ENCODE measurements at places on chromosomes 7 and 10. TPM values are rescaled to one million over a fixed set of nuclear protein-coding genes. Genes with fewer than 3 reads are reported as not detected.

DNA sequence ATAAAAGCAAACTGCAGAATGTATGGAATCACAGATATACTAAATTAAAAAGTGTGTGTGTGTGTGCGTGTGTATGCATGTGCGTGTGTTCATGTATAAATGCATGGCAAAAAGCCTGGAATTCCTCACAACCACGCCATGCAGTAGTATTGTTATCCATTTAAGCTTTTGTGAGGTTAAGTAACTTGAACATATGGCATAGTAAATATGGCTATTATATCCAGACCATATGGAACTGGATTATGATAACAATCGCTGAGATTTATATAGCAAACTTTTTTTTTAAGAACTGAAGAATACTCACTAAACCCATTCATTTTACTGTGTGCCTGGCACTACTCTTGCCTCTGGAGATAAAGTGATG lies 22.3 kb upstream of the NANOS1 start:
- no peaks in the 10 kb centered on the region for H3K36me3 ChIP-seq
- no peaks in the 10 kb centered on the region for H3K4me1 ChIP-seq
- H3K27ac ChIP-seq = no peak overlapping the region
- DNase-seq = no peak

DNA sequence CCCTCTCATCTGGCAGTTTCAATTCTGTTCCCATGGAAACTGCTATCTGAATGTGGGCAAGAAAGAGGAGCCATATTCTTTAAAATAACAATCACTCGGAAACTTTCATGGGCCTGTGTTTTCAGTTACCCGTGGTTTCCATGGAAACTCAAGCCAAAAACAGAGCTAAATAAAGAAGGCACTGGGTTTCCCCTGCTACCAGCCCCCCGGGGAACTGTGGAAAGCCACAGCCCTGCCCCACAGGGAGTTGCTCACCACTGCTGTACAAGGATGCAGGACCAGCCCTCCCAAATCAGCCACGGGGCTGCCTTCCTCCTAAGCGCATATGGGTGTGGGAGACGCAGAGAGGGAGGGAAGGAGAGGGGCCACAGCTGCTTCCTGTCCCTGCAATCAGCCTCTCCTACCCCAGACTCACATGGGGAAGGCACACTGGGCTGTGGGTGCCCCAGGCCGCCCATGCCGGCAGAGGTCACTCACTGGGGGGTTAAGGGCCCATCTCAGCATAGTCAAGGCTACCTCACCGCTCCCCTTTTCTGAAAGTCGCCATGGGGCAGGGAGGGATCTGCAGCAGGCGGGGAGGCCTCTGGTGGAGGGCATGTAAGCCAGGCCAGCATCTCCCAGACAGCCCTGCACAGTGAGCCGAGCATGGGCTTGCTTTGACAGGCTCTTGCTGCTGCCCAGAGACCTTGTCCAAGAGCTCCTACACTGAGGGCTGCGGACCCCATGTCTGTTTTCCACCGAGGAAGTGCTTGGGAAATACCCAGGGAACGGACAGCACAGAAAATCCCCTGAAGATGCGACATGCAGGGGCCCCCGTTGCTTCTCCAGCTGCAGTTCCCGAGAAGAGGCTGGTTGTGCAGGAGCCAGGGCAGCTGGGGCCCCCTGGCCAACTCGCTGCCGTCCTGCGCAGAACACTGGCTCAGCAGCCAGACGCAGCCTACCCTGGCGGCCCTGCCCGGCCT lies 157.3 kb upstream of the PPP2R2D start:
- no peak overlapping the region for H3K4me3 ChIP-seq
- no peaks in the 10 kb centered on the region for H3K36me3 ChIP-seq
- H3K27me3 ChIP-seq = no peaks in the 10 kb centered on the region
- H3K27ac ChIP-seq = no peak overlapping the region

EPHA1 gene
- 1.2 TPM for total RNA-seq

GRCh38 chr7:148155826-148156225 lies 434.7 kb upstream of the C7orf33 start:
- H3K27me3 ChIP-seq = no peaks in the 10 kb centered on the region
- DNase-seq = no peak
- no peaks in the 10 kb centered on the region for H3K36me3 ChIP-seq
- H3K4me3 ChIP-seq = no peak overlapping the region
- H3K27ac ChIP-seq = no peak overlapping the region

DNA sequence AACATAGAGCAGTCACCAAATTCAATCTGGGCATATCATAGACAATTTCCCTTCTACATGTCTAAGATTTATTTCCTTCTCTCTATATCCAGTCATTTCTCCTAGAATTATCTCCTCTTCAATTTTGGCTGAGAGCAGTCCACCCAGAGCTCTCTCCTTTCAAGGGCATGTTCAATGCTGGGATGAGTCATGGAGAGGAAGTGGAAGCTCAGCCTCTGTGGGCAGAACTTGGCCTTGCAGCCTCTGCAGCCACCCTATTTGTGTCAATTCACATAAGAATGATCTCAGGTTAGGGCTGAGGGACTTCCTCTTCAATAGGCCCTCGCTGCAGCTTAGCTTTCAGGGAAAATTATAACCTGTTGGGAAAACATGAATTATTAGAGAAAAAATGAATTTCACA lies 560.8 kb downstream of the POM121L12 start:
- H3K27ac ChIP-seq = no peak overlapping the region
- no peak overlapping the region for H3K4me3 ChIP-seq

DNA sequence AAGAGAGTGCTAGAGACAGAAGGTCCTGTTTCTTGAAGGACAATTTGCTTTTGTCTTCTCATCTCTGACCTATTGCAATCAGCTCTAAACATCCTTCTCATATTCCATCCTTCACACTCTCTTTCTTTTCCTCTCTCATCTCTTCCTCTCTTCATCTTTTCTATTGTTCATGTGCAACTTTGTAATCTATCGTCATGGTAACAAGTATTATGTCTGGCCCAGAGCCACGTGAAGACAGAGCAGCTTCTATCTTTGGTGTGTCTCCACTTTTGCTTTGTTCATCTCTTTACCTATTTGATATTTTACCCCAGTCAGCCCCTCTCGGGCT lies 104.9 kb upstream of the ABCB5 start:
- H3K27ac ChIP-seq = no peak overlapping the region
- no peaks in the 10 kb centered on the region for H3K36me3 ChIP-seq
- H3K4me1 ChIP-seq = no peaks in the 10 kb centered on the region
- no peak for DNase-seq

GRCh38 chr10:117449636-117450035 lies 74.4 kb upstream of the PDZD8 start:
- peaks cover 7% of the 10 kb centered on the region for H3K27me3 ChIP-seq
- no peak for DNase-seq
- H3K4me1 ChIP-seq = peaks cover 7% of the 10 kb centered on the region

- no peaks in the 10 kb centered on the region for H3K36me3 ChIP-seq
- DNase-seq = no peak
- no peak overlapping the region for H3K4me3 ChIP-seq
- H3K27me3 ChIP-seq = no peaks in the 10 kb centered on the region
- no peaks in the 10 kb centered on the region for H3K4me1 ChIP-seq
- H3K27ac ChIP-seq = no peak overlapping the region
Measured at GRCh38 chr10:36170943-36171501, 528.9 kb upstream of the FZD8 start.

DNA sequence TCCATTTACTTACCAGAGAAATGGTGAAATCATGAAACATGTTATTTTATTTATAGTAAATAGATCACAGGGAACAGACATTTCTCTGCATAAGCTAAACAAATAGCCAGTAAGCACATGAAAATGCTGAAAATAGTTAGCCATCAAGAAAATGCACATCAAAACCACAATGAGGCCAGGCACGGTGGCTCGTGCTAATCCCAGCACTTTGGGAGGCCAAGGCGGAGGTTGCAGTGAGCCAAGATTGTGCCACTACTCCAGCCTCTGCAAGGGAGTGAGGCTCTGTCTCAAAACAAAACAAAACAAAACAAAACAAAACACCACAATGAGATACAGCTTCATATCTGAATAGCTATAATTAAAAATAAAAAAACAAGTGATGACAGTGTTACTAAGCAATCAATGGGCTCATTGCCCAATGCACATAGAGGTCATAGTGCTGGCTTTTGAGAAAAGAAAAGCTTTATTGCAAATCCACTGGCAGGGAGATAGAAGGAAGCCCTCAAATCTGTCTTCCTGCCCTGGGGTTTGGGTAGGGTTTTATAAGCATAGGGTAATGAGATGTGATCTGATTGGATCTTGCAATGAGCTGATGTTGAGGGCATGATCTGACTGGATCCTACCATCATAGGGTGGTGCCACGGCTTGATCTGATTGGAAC lies 16.2 kb downstream of the CSTF2T start:
- H3K36me3 ChIP-seq = no peaks in the 10 kb centered on the region
- DNase-seq = no peak
- H3K4me3 ChIP-seq = no peak overlapping the region
- no peaks in the 10 kb centered on the region for H3K4me1 ChIP-seq

DNA sequence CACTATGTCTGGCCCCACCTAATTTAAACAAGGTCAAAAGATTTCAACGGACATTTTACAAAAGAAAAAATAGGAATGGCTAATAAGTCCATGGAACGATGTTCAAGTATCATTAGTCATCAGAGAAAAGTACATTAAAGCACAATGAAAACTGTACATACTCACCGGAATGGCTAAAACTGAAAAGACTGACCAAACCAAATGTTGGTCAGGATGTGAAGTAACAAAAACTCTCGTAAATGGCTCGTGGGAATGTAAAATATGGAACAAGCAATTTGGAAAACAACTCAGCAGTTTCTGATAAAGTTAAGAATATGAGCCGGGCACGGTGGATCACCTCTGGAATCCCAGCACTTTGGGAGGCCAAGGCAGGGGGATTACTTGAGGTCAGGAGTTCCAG lies 65.7 kb upstream of the PARD3 start:
- no peaks in the 10 kb centered on the region for H3K4me1 ChIP-seq
- no peak overlapping the region for H3K27ac ChIP-seq
- no peak overlapping the region for H3K4me3 ChIP-seq
- H3K36me3 ChIP-seq = no peaks in the 10 kb centered on the region
- no peaks in the 10 kb centered on the region for H3K27me3 ChIP-seq
- no peak for DNase-seq

- H3K27me3 ChIP-seq = no peaks in the 10 kb centered on the region
- DNase-seq = no peak
- H3K4me3 ChIP-seq = no peak overlapping the region
- H3K4me1 ChIP-seq = no peaks in the 10 kb centered on the region
Measured at GRCh38 chr7:13792208-13792607, 197.3 kb downstream of the ETV1 start.

DNA sequence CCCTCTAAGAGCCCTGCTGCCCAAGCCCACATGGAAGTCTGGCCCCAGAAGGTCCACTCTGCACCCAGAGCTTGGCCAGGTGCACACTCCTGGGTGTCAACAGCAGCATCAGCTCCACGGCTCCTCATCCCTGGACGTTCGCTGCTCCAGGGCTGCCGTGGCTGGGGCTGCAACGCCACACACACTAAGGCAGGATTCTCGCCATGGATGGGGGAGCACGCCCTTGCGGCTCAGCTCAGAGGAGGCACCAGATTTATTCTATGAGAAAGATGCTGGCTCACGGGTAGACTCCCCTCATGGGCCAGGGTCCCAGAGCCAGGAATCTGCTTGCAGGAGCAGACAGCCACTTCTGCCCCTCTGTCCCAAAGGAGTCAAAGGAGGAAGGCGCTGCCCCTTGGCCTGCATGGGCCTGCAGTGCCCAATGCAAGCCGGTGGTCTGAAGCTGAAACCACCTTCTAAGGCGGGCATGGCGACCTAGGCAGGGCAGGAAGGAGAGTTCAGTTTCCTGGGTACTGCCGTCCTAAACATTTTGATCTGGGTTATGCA lies 42.1 kb downstream of the CFAP46 start:
- no peaks in the 10 kb centered on the region for H3K36me3 ChIP-seq
- H3K4me3 ChIP-seq = no peak overlapping the region
- H3K4me1 ChIP-seq = no peaks in the 10 kb centered on the region
- no peak for DNase-seq

- H3K27me3 ChIP-seq = peaks cover 6% of the 10 kb centered on the region
- H3K4me1 ChIP-seq = no peaks in the 10 kb centered on the region
- H3K4me3 ChIP-seq = no peak overlapping the region
- DNase-seq = peak; percentile 59
- no peak overlapping the region for H3K27ac ChIP-seq
Measured at GRCh38 chr10:101297901-101298486, 56.0 kb upstream of the BTRC start.

GRCh38 chr7:28813243-28813962 lies 144.7 kb downstream of the TRIL start:
- H3K36me3 ChIP-seq = no peaks in the 10 kb centered on the region
- no peak for DNase-seq
- H3K27me3 ChIP-seq = no peaks in the 10 kb centered on the region
- H3K27ac ChIP-seq = no peak overlapping the region
- no peak overlapping the region for H3K4me3 ChIP-seq

DNA sequence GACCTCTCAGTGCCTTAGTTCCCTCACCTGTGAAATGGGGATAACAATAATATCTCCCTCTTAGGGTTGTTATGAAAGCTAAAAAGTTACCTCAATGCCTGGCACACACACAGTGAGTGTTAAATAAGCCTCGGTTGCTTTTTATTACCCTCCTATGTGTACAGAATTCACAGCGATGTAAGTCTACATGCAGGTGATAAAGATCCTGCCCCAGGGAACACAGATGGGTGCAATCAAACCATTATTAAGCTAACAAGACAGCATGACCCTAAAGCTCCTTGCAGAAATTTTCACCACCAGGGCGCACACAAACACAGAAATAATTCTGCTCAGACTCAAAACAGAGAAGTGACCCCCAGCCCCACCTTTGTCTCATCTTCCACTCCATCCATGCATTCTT lies 261.9 kb downstream of the SNX10 start:
- no peak overlapping the region for H3K27ac ChIP-seq
- no peaks in the 10 kb centered on the region for H3K27me3 ChIP-seq
- H3K4me1 ChIP-seq = no peaks in the 10 kb centered on the region
- H3K4me3 ChIP-seq = no peak overlapping the region
- DNase-seq = no peak

- H3K4me1 ChIP-seq = no peaks in the 10 kb centered on the region
- no peaks in the 10 kb centered on the region for H3K27me3 ChIP-seq
- DNase-seq = no peak
- no peak overlapping the region for H3K27ac ChIP-seq
Measured at GRCh38 chr7:4113271-4113670, 568.8 kb upstream of the FOXK1 start.

DNA sequence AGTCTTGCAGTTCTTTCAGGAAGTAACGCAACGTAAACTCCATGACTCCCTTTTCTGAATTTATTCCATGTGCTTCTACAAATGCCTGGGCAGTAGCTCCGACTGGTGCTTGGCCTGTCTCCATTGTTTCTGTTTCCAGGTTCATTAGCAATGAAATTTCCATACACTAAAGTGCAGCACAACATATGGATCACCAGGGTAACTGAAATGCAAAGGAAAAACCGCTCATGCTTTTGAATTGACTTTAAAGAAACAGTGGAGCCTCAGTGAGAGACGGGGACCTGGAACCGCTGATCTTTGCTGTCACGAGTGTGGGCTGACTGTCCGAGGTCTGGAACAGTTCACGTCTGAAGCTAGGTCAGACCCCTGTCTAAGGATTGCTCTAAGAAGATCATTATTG lies 126.5 kb upstream of the IGFBP3 start:
- H3K4me1 ChIP-seq = no peaks in the 10 kb centered on the region
- H3K27me3 ChIP-seq = no peaks in the 10 kb centered on the region
- H3K27ac ChIP-seq = no peak overlapping the region
- no peaks in the 10 kb centered on the region for H3K36me3 ChIP-seq

BAMBI gene
- total RNA-seq = 0.95 TPM

CCDC172 gene
- total RNA-seq = not detected
